ENCODE measurements at places on chromosomes 6 and 20. TPM values are rescaled to one million over a fixed set of nuclear protein-coding genes. Genes with fewer than 3 reads are reported as not detected.

DNA sequence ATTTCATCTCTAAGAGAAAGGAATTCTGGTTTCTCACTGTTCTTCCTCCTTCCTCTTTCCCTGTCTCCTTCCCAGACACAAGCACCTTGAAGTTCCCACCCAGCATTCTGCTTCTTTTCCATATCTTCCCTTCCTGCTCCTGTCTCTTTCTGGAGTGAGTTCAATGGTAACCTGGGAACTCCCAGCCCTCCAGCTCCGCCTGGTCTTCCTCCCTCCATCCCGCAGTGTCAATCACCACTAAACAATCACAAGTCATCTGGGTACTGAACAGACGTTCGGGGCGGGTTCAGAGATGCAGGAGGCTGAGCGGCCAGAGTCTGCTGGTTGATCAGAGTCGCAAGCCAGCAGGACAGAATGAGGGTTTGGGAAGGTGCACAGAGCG lies 7.7 kb downstream of the TTBK1 start:
- DNase-seq, result peak; percentile 21

- DNase-seq, result peak; percentile 73
Measured at GRCh38 chr6:47413752-47414422, 63.7 kb upstream of the CD2AP start.

- no peak for DNase-seq
Measured at GRCh38 chr6:39793516-39793915, 1.3 kb downstream of the DAAM2 start.

DNA sequence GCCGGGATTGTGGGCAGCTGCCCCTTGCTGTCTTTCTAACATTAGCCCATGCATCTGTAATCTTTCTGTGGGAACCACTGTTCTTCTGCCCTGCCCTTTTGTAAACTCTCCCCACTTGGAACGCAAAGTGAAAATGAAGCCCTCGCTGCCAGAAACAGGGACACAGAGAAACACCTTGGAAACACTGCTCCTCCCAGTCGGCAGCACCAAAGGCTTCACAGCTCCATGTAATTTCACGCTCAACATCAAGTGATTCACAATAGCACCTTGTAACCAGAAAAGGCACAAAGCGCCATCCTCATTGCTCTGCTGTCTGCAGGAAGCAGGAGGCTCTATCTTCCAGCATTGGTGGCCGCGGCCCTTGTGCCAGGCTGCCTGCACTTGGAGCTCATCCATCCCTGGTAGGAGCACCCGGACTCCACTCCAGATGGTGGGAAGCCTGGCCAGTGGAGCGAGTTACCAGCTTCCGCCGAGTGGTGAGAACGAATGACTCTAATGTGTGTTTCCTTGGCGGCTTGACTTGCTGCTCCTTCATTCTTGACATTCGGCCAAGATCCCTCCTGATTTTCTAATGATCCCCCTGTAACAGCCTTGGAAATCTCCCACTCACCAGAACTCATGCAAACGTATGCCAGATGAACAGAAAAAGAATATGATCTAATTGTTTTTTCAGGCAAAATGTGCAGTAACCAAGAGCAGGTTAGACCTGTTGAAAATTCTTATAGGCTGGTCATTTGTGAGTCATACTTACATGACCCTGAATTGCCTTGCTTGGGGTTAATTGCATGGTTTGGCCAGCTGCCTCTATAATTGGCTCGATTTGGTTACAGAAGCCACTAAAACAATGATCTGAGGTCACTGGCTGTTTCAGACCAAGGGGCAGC lies 169.1 kb upstream of the CDYL start:
- DNase-seq, result peak; percentile 64

THBD gene
- 15.6 TPM for total RNA-seq

BTNL2 gene
- total RNA-seq, result not detected

- DNase-seq, result peak; percentile 34
Measured at GRCh38 chr20:19256085-19256484, 43.6 kb downstream of the SLC24A3 start.

C20orf144 gene
- 0.63 TPM for total RNA-seq
